HFF-Myc (cell line): ENCODE measurements at places on chromosomes 12 and 14.
A peak's percentile ranks its signal among the peaks of the same experiment; 100 is the strongest.

DNA sequence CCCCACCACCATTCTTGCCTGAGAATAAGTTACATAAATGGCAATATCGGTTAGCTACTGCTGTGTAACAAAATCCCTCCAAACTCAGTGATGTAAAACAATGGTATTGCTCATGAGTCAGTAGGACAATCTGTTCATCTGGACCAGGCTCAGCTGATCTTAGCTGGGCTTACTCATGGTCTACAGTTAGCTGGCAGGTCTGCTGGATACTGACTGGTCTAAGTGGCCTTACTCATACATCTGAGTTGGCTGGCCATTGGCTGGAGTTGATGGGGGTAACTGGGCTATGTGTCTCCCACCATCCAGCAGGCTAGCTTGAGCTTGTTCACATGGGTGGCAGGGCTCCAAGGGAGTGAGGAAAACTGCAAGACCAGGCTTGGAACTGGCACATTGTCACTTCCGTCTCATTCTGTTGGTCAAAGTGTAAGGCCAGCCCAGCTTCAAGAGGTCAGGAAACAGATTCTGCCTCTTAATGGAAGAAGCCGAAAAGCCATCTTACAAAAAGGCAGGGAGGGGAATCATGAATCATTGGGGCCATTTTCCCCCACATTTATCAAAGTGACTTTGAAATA is 56.7 kb upstream of the CHGA start:
- DNase-seq = peak; percentile 7

- DNase-seq = no peak
Measured at GRCh38 chr12:12725956-12726554, 8.9 kb downstream of the CDKN1B start.

DNA sequence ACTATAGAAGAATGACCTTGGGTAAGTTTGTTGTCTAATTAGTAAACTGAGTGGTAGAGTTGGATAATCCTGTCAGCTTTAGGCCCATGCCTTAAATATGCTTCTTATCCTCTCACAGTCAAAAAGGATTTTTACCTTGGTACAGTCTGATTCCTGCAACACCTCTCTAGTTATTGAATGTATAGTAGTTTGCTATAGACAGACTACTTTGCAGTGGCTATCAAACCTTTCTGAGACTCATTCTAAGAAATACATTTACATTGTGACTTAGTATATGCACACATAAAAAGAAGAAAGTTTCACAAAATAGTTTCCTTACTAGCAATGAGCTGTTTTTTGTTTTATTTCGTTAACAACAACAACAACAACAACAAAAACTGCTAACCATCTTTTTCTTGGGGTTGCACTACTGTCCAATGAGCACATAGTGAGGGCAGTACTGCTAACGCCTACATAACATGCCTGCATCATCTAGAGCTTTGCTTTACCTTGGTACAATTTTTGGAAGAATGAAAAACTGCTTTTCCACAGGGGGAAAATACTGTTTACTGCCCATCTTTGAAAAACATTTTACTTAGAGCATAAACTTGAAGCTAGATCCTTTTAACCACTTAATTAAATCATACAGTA is 28.5 kb downstream of the WNK1 start:
- no peak for DNase-seq

DNA sequence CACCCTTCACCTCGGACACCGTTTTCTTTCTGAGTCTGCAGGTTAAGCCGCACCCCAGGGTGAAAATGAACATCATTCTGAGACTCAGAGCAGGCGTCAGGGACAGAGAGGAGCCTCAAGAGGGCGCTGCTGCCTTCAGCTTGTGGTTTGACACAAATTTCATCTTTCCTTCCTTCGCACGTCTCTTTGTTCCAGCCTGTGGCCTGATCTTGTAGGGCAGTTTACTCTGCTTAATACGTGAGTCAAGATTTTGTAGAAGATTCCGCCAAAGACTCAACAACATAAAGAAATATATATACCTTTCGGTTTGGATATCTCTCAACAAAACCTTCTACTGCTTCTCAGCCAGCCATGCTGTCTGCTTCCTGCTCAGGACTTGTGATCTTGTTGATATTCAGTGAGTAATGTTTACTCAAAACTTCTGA is 329.3 kb upstream of the OR4E1 start:
- DNase-seq = no peak

DNA sequence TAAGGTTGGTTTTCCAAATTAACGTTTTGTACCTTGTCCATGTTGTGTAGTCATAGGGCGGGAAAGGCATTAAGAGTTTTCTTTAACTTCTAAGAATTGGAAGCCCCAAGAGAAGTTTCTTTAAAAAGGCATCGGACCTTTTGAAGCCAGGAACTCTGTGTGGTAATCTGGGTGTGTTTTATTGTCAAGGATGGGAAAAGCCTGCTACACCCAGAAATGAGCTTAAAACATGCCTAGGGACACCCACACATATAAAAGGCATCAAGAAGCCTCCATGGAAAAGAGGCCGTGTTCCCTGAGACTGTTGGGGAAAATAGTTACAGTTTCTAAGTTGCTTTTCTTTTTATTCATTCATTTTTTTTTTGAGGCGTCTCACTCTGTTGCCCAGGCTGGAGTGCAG is 81.0 kb upstream of the PTHLH start:
- DNase-seq = no peak

GRCh38 chr12:123062681-123063486 is 82.4 kb downstream of the ARL6IP4 start:
- no peak for DNase-seq

DNA sequence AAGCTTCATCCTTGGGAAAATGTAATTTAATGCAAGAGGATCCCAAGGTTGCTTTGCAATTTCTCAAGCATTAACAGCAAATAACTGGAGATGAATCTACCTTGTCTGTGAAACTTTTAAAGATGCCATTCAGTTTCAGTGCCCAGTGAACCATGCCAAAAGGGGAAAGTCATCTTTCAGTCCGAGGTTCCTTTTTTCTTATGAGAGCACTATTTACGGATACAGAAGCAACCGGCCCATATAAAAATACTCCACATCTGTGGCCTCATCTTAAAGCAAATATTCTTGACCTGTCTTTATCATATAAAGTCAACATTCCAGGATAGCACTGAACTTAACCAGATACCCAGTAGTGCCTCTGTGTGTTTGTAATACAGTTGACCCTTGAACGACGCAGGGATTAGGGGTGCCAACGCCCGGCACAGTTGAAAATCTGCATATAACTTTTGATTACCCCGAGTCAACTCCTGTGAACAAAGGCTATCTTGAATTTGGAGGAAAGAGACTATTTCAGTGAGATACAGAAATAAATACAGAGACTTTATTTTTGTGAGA is 209.4 kb downstream of the PCNX1 start:
- DNase-seq = no peak

- DNase-seq = peak; percentile 31
Measured at GRCh38 chr14:35215110-35215813, 76.9 kb upstream of the PSMA6 start.

- no peak for DNase-seq
Measured at GRCh38 chr14:31059152-31059924, 33.2 kb upstream of the STRN3 start.

DNA sequence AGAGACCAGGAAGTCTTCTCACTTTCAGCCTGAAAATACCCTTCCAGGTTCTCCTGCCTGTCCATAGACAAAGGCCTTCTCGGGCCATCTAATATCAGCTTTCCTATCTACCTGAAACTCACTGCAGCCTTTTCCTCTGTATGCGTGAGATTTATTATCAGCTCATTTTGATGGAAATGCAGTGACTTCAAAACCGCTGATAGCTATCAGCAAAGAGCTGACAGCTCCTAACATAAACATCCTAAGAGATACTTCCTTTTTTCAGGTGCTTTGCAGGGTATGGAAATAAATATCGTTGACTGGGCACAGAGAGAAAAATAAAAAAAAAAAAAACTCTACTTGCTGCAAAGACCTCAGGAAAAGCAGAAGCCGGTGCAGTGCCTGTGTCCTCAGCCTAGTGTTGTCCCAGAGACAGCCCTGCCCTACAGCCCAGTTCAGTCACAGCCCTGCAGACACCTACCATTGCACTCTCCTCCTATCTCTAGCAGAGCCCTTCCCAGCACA is 215.0 kb upstream of the EGLN3 start:
- DNase-seq = no peak

GRCh38 chr12:78316136-78316535 is 485.4 kb downstream of the NAV3 start:
- DNase-seq = no peak

DNA sequence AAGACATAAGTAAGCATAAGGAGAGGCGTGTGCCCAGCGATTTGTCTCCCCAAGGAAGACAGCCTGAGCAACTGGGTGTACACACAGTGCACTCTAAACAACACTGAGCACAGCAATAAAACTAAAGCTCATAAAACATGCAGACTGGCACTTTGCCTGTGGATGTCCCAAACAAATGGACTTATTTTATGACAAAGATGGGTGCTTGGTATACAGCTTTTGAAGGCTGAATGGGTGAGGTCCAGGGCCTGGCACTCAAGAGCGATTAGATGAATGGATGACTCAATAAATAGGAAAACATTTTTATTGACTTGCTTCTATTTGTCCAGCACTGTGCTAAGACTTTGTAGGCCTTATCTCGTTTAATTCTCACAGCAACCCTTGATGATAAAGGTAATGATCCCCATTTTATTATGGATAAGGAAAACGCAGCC is 28.5 kb downstream of the LGMN start:
- DNase-seq = no peak

DNA sequence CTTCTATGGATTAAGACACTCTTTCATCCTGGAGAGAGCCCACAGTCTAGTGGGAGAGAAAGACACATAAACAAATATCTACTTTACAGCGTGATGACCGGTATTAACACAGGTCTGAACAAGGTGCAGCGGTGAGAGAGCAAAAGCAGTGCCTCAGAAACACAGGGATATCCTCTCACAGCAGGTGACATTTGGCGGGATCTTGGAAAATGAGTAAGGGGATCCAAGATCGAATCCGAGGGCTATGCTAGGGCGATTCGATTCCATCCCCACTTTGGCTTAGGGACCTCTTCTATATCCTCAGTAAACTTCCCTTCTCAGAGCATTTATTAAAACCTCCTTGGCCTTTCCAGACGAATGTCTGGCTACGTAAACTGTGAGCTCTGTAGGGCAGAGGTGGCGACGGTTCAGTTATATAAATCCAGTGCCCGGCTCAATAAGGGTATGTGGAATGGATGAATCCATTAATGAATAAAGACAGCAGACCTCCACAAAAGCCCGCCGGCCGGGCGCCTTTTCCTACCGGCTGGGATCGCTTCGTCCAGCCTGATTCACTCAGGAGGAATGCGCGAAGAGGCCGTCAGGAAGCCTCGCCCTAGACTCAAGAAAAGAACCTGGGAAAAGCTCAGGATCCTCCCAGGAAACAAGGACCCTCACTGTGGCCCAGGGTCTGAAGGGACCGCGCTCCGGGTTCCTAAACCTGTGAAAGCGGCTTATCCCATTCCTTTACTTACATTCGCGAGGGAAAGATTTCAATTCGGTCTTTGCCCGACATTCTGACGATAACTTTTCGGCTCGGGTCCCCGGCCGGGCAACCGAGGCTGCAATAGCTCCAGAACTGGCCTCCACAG is 455 bp downstream of the ATP6V1D start:
- no peak for DNase-seq

DNA sequence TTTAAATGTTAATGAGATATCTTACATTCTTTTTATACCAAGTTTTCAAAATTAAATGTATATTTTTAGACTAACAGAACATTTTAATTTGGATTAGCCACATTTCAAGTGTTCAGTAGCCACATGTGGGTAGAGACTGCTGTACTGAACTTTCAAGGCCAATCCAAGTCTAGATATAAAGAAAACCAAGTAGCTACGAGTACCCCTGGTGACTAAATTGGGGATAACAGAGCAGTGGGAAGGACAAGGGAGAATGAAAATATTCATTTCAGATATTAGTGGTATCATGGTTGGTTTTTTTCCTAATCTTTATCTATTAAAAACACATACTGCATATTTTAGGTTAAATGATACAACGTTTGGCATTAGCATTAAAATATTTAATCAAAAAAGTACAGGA is 69.4 kb upstream of the RHOJ start:
- DNase-seq = no peak

GRCh38 chr12:122985338-122986257 is 5.1 kb downstream of the ARL6IP4 start:
- DNase-seq = no peak

DNA sequence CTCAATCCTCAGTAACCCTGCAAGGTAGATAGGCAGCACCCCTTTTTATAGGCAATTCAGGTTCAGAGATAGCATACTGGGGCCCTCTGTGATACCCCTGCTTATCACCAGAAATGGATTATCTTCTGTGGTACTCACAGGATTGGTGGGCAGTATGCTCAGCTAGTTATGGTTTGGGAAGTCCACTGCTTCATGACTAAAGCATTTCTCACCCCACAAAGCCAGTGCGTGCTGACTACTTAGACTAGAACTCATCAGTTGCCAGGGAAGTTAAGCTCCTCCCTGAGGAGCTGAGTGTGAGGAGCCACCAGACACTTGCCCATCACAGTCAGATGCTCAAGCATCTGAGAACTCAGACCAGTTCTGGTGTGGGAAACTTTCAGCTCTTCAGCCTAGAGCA is 76.3 kb downstream of the SCAF11 start:
- DNase-seq = peak; percentile 11

- no peak for DNase-seq
Measured at GRCh38 chr12:68538726-68539614, 71.7 kb upstream of the RAP1B start.

DNA sequence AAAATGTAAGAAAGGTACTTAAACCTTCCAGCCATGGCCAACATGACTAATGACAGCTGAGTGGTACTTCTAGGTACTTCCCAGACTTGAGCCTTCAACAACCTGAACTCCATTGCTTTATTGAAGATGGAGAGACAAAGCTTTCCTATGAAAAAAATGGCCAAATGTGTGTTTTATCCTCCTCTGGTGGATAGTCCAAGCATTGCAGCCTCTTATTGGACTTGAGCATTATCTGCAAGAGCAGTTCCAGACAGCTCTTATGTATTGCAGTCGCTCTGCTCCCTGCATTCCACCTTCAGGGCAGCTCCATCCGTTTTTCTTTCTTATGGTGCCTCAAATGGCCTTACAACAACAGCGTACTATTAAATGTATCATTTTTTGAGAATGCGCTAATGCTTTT is 588.2 kb downstream of the NRXN3 start:
- DNase-seq = no peak

DNA sequence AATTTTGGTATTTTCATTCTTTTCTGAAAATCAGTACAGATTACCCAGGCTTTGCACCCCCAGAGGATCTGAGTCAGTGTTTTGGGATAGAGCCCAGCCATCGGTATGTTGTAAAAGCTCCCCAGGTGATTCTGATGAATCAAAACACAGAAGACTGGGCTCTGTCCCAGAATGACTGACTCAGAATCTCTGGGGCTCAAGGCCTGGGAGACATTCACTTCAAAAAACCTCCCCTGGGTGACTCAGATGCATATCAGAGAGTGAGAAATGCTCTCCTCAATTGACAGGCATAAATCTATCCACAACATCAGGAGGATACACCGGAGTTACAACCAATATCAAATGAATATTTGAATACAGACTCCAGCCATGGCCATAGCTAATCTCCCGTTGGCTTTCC is 32.6 kb downstream of the SLC35F4 start:
- peak; percentile 75 for DNase-seq

- no peak for DNase-seq
Measured at GRCh38 chr12:70122804-70123203, 120.4 kb upstream of the CNOT2 start.

GRCh38 chr12:79532907-79533288 is 157.9 kb downstream of the PAWR start:
- no peak for DNase-seq

GRCh38 chr12:91940826-91941570 is 204.6 kb downstream of the BTG1 start:
- no peak for DNase-seq
